NCI-H1417 treated with DMSO at 0.1 percent for 48 hours (cell line): ENCODE measurements at places on chromosomes 6 and 20.

GRCh38 chr6:116631379-116631990 lies 15.2 kb downstream of the RSPH4A start:
- no peak for DNase-seq

DNA sequence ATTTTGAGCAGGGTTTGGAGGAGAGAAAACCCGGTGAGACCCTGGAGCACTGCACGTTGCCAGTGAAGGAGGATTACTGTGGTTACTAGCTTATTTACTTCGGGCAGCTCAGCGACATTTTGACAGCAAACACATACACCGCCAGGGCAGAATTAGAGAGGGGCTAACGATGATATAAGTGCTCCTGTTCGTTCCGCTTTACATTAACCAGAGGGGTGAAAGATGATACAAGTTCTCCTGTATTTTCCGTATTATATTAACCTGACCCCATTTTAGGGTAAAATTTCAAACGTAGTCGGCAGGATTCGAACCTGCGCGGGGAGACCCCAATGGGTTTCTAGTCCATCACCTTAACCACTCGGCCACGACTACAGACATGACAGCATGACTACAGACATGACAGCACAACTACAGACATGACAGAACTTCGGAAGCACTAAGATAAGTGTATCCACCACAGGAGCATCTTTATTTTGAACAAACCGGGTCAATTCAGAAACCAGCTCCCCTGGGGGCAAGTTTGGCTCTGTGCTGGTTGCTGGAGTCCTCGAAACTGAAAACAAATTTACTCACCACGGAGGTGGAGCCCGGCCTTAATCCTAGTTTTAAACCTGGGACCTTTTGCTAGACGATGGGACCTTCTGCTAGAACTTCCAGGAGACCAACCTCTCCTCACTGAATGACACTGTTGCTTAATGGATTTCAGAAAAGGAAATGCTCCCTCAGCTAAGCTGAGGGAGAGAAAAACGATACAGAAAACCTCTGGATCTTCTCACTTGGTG lies 80.4 kb upstream of the ZNF184 start:
- DNase-seq, result no peak

- no peak for DNase-seq
Observed at GRCh38 chr20:59364611-59365010, 64.2 kb downstream of the EDN3 start.

DNA sequence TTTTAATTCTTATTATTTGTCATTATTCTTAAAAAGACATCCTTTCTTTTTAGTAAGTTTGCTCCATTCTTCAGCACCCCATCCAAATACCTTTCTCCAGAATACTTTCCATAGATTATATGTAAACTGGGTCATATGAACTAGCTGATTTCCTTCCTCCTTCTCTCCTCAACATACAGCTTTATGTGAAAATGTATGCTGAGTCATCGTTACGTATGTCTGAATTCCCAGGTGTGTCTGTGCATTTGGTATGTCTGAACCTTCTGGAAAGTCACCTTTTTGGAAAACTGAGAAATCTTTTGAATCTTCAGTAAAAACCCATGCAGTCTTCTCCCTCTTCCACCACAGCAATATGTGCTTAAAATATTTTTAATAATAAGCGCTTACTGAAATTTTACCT lies 264.5 kb downstream of the EYA4 start:
- DNase-seq, result no peak
